Stimulated activated CD4-positive, alpha-beta T cell treated with anti-CD3 and anti-CD28 coated beads, Interleukin-1b, Interleukin-23, amount 100 ng/mL, for 4 hours (primary cell): ENCODE measurements at places on chromosomes 2 and 18.
A peak's percentile ranks its signal among the peaks of the same experiment; 100 is the strongest.

DNA sequence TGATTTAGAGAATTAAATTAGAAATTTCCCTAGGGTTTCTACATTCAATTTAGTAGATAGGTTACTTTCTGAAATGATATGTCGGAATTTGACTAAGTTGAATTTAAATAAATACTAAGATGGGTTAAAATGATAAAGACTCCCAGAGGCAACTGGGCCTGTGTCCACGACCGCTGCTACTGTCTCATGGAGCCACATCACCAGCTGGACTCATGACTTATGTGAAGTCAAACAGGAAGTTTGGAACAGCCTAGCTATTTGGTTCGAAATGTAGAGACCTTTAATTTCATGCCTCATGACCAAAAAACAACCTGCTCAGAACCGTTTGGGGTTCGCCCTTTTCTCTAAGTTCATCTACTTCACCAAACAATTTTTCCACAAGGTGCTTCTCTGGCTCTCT is 22.2 kb downstream of the GRHL1 start:
- no peak for DNase-seq

DNA sequence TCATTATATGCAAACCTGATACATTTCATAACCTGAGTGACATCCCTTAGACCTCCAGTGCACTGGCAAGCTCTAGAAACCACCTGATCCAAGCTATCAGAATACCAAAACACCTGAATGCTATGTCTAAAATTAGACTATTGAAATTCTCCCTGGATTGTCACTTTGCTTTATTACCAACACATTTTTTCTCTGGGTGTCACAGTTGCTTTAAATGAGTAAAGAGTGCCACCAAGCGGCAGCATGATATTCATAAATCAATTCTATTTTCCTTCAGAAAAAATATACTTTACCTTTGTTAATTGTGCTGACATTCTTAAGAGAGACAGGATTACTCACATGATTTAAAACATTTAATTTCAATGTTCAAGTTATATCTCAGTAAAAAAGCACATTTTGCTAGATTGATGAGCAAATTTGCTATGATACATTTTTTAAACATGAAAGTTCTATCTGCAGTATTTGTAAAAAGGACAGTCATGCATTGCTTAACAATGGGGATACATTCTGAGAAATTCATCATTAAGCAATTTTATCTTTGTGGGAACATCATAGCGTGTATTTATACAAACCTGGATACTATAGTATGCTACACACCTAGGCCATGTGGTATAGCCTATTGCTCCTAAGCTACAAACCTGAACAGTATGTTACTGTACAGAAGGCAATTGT is 338.4 kb upstream of the SLC39A10 start:
- no peak for DNase-seq

- DNase-seq = no peak
Observed at GRCh38 chr2:231634951-231635875, 42.5 kb downstream of the TEX44 start.

DNA sequence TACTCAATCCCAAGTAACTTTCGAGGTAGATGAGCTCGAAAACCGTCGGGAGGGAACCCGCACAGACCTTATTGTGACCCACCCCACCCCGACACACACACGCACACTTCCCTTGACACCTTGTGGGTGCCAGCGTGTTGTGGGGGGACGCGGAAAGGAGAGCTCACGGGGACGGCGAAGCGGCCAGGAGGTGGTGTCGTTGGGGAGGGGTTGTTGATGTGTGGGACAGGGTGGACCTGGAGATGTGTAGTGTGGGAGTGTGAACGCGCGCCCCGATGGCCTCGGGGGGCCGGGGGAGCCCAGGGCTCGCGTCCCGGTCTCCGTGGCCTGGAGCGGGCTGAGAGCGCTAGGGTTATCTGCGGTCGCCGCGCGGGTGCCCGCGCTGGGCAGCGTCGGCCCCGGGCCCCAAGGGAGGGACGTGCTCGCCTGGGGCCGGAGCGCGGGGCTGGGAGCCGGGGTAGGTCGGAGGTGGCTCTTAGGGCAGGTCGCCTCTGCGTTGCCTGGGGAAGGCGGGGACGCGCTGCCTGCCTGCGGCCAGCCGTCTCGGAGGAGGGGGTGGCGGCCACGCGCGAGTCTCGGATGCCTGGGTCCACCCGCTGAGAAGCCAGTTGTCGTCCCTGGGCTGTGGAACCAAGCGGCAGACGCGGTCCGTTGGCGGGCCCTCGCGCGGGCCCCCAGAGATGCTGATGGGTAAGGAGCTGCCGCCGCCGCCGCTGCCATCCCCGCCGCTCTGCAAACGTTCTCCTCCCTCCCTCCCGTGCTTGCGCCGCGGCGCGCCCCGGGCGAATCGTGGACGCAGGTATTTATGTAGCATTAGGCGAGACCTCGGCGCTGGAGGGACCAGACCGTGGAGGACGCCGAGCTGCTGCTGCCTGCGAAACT is 1.6 kb downstream of the KLHL29 start:
- DNase-seq = no peak

- DNase-seq = no peak
Observed at GRCh38 chr2:217468042-217468830, 534.6 kb downstream of the TNS1 start.

- no peak for DNase-seq
Observed at GRCh38 chr2:168666339-168666738, 136.1 kb upstream of the NOSTRIN start.

- no peak for DNase-seq
Observed at GRCh38 chr18:77896586-77897252, 647.1 kb downstream of the GALR1 start.

DNA sequence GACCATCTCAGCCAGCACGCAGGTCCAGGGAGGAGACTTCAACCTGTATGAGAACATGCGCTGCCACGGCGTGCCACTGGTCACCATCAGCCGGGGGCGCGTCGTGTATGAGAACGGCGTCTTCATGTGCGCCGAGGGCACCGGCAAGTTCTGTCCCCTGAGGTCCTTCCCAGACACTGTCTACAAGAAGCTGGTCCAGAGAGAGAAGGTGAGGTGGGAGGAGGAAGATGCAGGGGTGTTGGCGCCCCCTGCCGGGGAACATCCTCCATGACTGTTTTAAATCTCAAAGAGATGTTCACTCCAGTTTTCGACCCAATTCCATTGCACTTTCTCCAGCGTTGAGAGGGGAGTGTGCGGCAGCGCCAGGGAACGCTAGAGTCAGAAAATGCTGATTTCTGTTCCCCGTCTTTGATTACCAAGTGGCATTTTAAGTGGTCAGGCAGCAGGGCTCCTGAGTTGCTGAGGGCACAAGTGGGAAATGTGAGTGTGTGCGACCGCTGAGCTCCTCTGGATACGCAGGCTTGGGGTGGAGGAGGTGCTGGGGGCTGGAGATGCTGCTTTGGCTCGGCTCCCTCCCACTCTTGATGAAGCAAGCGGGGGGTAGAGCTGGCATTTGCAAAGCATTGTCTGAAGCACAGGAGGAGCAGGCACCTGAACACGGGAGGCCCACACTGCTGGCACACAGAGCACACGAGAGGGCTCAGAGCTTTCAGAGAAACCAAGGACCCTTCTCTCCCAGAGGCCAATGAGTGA is 27.7 kb upstream of the MAPRE3 start:
- DNase-seq = peak; percentile 49

- no peak for DNase-seq
Observed at GRCh38 chr18:7577706-7578105, 10.6 kb downstream of the PTPRM start.

GRCh38 chr18:13517369-13517768 is 209.0 kb downstream of the FAM210A start:
- DNase-seq = no peak

- DNase-seq = no peak
Observed at GRCh38 chr2:84223191-84223590, 235.9 kb downstream of the SUCLG1 start.

GRCh38 chr2:218043701-218044109 is 25.3 kb upstream of the RUFY4 start:
- no peak for DNase-seq

- DNase-seq = no peak
Observed at GRCh38 chr2:230797515-230798495, 66.9 kb upstream of the ITM2C start.

GRCh38 chr2:43184339-43184895 is 42.0 kb downstream of the ZFP36L2 start:
- DNase-seq = peak; percentile 40

- no peak for DNase-seq
Observed at GRCh38 chr18:58180172-58180571, 136.1 kb downstream of the NEDD4L start.

- no peak for DNase-seq
Observed at GRCh38 chr18:38297910-38298309, 732.3 kb upstream of the CELF4 start.

DNA sequence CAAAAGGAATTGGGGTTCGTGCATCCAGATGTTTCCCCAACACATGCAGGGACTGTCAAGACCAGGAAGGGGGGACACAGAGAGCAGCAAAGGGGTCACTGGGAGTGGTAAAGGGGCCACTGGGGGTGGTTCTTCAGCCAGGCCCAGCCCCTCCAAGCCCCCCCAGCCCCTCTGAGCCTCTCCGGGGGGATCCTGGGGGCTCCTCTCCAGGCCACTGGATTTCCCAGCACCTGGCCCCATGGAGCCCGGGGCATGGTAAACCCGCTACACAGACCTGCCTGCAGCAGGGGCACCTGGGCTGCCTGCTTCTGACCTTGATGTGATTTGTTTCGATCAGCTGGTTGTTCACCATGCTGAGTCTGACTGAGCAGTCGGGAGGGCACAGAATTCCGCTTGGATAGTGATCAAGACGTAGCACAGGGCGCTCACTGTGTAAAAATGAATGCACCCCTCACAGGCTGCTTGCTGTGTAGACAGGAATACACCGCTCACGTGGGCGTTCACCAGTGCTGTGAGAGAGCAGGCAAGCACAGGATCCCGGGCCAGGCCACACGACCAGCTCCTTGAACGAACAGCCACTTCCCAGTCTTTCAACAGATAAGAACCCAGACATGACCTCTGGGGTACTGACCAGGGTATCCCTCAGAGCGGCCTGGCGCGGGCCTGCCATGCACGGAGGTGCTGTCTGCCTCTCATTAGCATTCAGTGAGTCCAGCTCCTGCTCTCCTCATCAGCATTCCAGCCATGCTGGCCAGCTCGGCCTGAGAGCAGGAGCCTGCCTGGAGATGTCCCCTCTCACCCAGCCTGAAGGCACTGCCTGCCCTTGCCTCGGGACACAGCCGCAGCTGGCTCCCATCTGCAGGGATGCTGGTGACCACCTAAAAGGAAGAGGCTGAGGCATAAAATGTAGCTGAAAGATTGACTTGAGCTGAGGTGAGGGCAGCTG is 73.3 kb upstream of the OTOS start:
- DNase-seq = no peak

DNA sequence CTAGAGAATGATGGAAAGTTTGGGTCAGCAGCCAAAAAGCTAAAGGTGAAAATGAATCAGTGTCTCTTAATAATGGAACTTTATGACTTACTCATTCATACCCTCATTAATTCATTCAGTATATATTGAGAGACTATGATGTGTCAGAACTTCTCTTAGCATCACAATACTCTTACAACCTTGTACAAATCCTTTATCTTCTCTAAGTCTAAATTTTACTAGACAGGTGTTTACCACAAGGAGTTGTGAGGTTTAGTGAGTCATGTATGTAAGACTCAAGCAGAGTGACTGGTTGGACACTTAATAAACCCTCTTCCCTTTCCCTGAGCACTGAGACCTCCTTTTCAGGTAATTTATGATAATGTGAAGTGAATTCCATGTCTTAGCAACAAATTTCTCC is 129.6 kb downstream of the PPP1R1C start:
- no peak for DNase-seq
